CD4-positive, alpha-beta T cell treated with Interleukin-4 for 4 hours (primary cell): ENCODE measurements at places on chromosomes 5 and 9.

- DNase-seq: no peak
Observed at GRCh38 chr5:107289030-107289714, 381.6 kb downstream of the EFNA5 start.

DNA sequence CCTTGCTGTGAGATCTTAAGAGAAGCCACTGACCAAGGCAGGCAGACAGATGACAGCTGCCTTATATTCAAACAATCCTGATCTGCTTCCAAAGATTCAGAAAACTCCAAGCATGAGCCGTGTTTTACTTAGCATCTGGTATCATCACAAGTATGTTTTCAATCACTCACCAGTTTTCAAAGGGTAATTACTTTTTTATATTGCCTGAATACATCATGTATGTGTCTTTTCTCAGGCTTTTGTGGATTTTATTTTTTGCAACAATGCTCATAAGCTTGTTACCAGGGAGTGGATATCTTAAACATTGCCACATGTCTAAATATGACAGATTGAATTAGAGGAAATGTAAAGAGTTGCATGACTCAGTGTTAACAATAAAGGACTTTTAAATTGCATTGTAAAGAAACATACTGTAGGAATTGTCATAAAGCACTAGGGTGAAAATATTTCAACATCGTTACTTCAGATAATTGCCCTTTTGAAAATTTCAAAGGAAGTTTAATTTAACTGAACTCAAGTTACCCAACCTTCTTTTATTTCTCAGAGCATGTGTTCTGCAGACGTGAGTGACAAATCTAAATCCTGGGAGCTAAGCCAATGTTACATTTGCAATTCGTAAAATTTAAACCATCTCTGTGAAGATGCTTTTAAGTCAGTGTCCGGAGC is 326.1 kb downstream of the PLK2 start:
- DNase-seq: no peak

DNA sequence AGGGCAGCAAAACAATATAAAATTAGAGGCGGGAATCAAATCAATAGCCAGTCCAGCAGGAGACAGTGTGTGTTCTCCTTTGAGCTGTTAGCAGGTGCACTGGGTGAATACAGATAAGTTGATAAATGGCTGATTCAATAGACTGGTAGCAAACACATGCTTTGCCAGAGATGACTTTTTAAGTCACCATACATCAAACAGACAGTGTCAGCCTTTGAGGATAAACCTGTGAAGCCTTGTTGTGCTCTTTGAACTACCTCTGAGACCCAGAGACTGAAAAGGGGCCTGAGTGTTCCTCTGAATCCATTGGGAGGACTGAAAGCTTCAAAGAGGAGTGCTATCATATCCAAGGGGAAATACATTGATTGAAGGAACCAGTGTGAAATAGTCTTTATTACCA is 301.9 kb downstream of the RASEF start:
- no peak for DNase-seq

DNA sequence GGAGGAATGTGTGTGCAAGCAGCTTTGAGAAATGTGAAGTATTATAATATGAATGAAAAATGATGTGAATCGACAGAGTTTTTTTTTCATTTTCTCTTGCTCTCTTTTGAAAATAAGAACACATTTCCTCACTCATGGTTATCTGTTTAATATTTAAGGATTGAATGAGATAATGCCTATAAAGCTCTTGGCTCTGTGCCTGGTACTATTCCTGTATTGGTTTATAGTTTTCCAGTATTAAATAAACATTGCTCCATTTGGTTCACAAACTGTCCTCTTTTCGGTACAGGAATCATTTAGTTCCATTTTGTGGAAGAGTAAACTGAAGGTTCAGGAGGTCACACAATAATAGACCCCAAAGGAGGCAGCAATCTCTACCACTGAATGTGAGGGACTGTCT is 1185.5 kb upstream of the WWC1 start:
- no peak for DNase-seq

GRCh38 chr9:113630386-113631136 is 167.0 kb downstream of the RGS3 start:
- no peak for DNase-seq

- no peak for DNase-seq
Observed at GRCh38 chr5:106877881-106878280, 792.9 kb downstream of the EFNA5 start.

DNA sequence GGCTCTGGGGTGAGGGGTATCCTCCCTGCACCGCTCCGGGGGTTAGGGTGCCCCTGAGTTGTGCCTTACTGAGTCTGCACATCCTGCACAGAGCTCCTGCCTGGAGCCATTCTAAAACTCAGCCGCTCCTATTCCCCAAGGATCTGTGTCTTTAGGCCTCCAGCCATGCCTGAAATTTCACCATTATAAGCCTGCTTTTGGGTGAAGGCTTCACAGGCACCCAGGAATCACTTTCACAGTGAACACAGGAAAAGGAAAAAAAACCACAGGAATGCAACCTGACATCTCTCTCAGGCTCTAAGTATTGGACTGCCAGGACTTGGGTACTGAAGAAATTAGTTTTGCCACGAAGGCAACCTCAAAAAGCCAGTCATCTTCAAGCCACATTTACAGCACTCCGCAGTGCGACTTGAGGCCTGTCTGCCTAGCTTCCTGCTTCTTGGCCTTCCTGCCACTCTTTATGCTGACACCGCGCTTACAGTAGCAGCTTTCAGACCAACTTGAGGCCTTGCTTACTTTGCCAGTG is 30.9 kb downstream of the GALNT10 start:
- DNase-seq: peak; percentile 79
